ENCODE measurements at places on chromosomes 12 and 14.

- DNase-seq: no peak
Measured at GRCh38 chr12:91230841-91231240, 48.2 kb upstream of the DCN start.

DNA sequence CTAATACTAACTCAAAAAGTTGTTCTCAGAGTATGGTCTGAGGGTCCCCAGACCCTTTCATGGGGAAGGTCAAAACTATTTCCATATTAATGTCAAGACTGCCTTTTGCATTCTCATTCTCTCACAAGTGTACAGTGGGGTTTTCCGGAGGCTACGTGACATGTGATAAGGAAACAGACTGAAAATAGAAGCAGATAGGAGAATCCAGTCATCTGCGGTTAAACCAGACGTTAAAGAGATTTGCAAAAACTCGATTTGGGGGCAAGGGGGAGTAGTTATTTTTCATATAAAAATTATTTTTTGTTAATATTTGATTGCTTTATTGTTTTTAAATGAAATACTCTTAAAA is 1.0 kb upstream of the NAP1L1 start:
- peak; percentile 9 for DNase-seq

DNA sequence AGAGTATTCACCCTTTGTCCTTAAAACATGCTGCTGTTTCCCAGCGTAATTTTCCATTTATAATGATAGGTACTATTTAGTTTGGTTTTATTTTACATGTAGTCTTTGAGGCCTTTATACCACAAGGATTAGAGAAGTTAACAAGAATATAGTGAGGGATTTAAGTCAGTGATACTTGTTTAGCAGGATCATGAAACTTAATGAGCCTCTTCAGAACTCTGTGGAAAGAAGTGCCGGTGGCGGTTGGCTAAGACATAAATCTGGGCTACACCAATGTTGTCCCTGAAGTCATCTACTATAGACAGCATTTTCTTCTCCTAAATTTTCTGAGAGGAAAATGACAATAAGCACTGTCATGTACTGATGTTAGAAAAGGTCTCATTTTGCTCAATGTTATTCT is 1226.0 kb upstream of the SEL1L start:
- DNase-seq: no peak

DNA sequence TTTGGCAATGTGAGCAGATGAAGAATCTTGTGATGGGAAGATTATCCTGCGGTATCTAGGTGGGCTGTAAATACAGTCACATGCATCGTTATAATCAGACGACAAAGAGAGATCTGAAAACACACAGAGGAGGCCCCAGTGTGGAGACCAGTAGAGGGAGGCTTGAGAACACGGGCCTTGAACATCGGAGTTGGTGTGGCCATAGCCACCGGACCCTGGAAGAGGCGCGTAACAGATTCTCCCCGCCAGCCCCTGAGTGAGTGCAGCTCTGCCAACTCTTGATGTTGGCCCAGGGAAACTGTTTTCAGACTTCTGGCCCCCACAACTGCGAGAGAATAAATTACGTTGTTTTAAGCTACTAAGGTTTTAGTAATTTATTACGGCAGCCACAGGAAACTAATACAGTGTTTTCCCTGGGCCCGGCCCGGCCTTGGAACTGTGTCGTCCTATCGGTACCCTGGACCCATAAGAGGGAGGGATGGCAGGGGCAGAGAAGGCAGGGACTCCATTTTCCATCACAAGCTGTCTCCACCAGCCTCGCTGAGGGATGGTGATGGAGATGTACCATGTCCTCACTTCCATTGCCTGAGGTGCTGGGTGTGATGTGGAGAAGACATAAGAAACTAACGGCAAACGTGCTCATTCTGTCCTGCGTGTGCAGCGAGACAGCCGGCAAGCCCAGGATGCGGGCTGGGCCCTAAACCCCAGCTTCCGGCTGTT is 91.6 kb downstream of the NTF3 start:
- no peak for DNase-seq

DNA sequence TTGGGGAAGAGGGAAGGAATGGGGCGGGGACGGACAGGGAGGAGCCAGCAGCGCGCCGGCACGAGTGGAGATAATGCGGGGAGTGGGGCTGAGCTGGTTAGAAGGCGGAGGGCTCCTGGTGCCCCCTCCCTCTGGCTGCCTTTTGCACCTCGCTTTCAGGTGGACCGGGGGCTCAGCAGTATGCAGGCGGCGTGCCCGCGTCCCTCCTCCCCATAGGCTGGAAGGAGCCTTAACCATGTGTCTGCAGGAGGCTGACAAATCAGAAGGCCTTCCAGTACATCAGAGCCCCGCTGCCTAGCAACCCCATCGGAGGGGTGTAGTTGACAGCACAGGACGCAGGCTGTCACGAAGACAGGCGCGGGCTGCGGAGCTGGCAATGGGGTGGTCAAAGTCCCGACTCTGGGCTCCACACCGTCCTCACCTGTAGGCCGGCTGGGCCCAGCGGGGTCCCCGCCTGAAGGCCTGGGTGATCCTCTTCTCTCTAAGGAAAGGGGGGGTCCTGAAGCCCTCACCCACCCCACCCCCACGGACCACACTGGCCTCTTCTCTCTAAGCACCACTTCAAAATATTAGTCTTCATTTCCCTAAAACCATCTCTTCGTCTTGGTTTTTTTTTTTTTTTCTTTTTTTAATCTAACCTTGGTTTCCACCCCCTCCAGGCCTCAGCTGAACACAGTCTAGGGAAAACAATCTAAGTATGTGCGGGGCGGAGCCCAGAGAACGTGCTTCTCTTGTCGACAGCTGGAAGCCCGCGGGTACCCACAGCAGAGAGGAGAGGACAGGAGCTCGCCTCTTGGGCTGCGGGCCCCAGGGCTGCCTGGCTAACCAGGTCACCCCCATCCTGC is 44.5 kb downstream of the KDM2B start:
- peak; percentile 37 for DNase-seq

GRCh38 chr14:93040982-93041381 is 74.7 kb downstream of the ITPK1 start:
- DNase-seq: no peak

GRCh38 chr12:105235281-105235731 is 668 bp downstream of the APPL2 start:
- no peak for DNase-seq

- DNase-seq: no peak
Measured at GRCh38 chr12:49022558-49023178, 4.1 kb upstream of the PRKAG1 start.

- no peak for DNase-seq
Measured at GRCh38 chr14:22007784-22008412, 334.3 kb upstream of the OR4E1 start.

- peak; percentile 100 for DNase-seq
Measured at GRCh38 chr12:112012775-112013600, at the start of the genes ERP29 and TMEM116. TSS of gene ERP29 (plus strand) at chr12:112013426. CDS start at chr12:112013466, 40 bp downstream. TSS of gene TMEM116 (minus strand) at chr12:112013165. CDS start at chr12:112005270, 7,895 bp downstream.

GRCh38 chr12:95282266-95282665 is 64.7 kb downstream of the VEZT start:
- no peak for DNase-seq

DNA sequence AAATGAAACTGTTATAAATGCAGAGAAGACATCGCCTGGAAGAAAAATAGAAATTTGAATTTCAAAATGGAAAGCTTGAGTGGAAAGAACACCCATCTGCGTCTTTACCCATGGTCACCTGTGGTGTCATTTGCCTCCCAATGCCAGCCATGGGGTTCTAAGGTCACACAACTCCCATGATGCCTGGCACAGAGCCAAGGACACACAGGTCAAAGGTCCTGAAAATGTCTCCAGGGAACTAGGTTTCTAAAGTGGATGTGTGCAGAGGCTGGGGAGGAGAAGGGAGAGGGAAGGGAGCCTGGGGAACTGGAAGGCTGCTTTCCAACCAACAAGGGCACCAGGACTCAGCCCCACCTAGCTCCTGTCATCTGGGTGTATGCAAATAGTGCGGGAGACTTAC is 724.0 kb upstream of the TMEM132C start:
- DNase-seq: no peak

DNA sequence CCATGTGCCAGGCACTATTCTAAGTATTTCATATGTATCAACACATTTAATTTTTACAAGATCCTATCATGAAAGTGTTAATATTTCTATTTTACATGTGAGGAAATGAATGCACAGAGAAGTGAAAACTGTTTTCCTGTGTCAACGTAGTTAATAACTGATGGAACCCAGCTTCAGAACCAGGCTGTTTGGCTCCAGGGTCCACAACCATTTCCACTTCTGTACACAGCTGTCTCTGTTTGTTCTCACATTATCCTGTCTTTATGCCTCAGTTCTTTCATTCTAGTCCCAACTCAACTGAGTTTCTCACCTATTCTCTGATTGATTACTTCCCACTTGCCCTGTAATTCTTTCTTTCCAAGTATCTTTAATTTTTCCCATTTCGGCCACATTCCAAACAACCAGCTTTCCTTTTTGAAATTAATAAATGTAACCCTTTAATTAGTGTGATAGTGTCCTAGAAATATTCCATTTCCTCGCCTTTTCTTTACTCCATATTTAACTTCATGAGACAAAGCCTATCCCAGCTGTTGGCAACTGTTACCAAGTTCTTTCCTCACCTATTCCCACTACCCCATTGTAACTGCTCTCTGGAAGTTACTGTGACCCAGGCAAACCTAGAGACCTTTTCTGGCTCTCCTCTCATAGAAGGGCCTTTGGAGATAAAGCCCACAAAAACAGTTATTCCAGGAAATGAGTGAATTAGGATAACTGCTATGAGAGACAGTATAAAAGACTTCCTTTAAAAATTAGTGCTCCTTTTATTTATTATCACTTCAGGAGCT is 218.7 kb downstream of the RASSF9 start:
- DNase-seq: no peak

- no peak for DNase-seq
Measured at GRCh38 chr12:107369006-107369405, 275.7 kb upstream of the CRY1 start.

GRCh38 chr12:40793471-40793870 is 101.2 kb downstream of the CNTN1 start:
- no peak for DNase-seq

DNA sequence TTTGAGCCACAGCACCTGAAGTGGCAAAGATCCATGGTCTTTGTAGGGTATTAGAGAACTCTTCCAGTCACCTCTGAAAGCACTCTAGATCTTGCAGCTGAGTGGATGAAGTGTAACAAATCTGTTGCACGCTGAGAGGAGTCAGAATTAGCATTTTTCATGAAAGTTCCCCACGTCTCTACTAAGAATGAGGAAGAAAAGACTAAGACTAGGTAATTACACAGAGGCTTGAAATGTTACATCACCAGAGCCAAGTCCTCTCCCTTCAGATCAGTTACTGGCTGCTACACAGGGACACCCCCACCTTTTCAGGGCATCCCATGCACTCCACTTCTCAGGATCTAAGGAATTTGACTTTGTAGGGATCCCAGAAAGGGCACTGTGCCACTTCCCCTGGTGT is 98.6 kb upstream of the FKBP4 start:
- no peak for DNase-seq

DNA sequence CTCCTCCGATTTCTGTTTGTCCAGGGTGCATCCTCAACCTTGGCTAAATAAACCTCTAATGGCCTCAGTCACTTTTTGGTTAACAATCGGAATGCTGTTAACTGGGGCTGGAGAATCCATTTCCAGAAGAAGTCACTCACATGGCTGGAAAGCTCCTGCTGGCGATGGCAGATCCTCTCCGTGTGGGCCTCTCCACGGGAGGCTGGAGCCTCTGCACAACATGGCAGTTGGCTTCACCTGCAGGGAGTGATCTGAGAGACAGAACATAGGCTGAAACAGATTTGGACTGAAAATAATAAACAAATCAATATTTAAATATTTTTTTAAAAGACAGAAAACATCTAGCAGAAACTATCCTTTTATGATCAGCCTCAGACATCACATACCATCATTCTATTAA is 66.8 kb upstream of the FICD start:
- no peak for DNase-seq

- no peak for DNase-seq
Measured at GRCh38 chr12:74242088-74242487, 295.5 kb upstream of the ATXN7L3B start.

DNA sequence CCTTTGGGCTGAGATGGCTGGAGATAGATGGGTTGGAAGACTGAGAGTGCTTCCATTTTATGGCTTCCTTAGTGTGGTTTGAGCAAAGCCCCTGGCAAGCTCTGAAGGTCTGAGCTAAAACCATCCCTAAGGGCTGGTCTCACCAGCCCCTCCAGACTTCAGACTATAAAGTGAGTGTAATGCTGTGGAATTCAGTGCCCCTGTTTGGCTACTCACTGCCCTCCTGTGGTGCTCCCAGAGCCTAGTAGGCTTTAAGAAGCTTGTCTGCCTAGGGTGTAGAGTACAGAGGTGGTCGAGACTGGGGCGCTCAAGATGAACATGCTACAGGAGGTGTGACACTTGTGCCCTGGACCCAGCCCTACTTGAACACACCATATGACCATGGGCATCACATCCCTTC is 246.7 kb upstream of the FKBP4 start:
- DNase-seq: no peak

DNA sequence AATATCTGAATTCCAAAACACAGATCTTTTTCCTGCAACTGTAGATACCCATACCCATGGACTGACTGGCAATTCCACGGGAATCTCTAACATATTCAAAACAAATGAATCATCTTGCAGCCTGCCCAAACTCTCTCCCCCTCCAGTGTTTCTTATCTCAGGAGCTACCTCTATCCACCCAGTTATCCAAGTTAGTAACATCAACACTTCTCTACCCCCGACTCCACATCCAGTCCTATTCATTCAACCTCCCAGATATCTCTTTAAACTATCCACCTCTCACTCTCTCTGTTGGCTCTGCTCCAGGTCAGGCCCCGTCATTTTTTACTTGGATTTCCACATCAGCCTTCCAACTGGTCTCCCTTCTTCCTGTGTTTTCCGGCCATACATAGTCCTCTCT is 6.7 kb upstream of the KCNH5 start:
- DNase-seq: no peak

- no peak for DNase-seq
Measured at GRCh38 chr12:122917507-122918121, 21.7 kb upstream of the VPS37B start.

DNA sequence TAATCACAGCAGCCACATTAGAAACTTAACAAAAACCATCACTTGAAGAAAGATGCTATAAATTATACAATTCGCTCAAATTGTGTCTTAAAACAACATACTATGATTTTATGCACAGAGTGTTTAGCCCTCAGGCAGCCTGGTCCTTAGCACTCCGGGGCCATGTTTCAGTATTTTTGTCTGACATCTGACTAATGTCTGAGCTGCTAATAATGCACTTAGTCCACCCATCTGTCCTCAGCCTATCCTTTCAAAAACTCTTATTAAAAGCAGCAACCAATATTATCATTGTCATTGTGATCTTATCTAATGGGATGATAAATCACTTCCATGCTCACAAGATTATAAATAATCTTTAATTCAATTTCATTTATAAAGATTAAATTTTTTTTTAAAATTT is 602.7 kb upstream of the FOXG1 start:
- no peak for DNase-seq

DNA sequence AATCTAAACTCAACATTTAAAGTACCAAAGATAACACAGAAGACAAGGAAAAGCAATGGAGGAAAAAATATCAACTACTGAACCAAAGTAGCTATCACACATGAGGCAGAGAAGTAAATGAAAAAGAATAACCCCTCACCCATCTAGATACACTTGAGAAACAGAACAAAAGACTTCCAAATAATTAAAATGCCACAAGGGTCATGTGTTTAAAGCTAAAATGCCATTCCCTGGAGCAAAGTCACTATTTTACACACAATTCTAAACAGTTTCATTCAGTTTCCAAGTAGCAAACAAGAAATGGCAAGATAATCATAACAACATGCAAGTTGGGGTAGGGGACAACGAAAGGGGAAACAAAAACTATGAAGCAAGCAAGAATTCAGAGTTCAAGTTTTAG is 12.0 kb downstream of the OSBPL8 start:
- no peak for DNase-seq
